Activated T-cell treated with anti-CD3 and anti-CD28 coated beads for 24 hours (primary cell): ENCODE measurements at places on chromosomes 5 and 9.

DNA sequence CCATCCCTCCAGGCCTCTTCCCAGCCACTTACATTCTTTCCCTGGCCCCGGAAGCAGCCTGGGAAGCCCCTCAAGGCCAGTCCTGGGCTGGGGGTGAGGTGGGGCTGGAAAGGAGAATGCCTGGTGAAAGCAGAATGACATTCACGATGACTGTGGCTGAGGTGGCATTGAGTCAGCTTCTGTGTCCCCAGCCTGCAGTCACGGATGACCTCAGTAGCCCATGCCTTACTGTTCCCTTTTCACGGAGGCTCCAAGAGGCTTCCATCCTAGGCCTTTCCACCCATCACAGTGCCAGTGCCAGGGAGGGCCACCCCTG, 2.7 kb downstream of the PRDM12 start:
- no peak for DNase-seq

- no peak for DNase-seq
These were observed 353 bp upstream of the TMED9 start for GRCh38 chr5:177591690-177592009.

GRCh38 chr9:111966861-111967291, 70.3 kb downstream of the UGCG start:
- DNase-seq, result no peak

GRCh38 chr9:6827439-6828145, 69.8 kb downstream of the KDM4C start:
- peak; percentile 20 for DNase-seq

DNA sequence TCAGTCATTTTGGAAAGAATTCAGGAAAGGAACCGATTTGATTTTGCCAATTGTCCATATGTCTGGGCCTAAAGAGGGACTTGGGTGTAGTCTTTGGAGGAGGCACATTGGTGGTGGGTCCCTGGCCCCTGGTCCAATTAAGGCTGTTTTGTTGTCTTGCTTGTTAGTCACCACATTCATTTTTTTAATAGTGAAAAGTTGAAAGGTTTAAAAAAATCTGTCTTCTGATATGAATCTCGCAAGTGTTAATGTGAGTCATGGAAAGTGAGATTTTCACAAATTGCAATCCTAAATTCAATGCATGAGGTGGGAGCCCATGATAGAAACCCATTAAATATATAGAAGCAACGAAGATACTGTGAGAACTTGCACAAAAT, 165.9 kb upstream of the OTULINL start:
- DNase-seq, result no peak

- no peak for DNase-seq
These were observed 54.0 kb upstream of the CNOT6 start for GRCh38 chr5:180439911-180440769.

DNA sequence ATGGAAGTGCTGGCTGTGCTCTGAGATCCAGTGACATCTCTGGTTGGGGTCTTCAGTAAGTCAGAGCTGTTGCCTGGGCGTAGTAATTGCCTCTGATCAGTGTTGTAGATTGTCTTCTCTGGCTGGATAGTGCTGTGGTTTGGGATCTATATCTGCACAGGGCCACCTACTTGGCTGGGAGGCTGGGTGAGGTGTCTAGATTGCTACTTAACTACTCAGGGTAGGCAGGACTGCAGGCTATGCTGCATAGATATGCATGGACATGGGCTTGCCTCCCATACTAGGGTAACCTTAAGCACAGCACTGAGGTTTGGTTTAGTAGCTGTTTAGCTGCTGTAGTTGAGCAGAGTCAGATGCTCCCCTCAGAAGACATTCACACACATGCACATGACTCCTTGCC, 181.0 kb downstream of the ADGRV1 start:
- DNase-seq, result no peak

- DNase-seq, result no peak
These were observed 54.0 kb downstream of the C5orf15 start for GRCh38 chr5:133914434-133914833.

DNA sequence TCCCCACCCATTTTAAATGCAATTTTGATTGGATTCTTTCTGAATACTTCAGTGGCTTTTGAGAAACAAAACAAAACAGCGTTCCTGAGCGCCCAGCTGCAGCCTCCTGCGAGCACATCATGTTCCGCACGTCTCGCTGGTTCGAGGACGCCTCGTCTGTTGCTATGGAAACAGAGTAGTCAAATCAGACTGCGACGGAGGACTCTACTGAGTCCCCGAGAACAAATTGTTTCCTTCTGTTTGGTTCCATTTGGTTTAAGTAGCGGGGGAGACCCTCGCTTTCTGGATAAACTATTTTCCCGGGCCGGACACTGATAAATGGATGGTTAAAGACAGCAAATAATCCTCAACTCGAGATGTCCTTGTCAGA, 69.0 kb downstream of the SLC28A3 start:
- DNase-seq, result peak; percentile 11

DNA sequence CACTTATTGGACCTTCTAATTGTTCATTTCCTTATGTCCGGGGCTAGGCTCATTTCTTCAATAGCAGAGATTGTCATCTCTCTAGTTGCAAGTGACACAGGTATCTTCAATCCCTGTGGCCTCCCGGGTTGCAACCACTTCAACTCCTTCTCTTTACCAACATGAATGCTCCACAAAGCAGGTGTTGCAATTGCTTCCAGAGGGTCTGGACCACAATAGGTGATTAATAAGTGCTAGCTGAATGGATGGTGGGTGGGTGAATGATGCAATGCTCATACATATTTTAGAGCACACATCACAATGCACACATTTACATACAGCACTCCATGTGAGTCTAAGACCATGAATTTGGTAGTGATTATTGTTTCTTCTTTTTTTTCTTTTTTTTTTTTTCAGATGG, 2.6 kb downstream of the CEMIP2 start:
- no peak for DNase-seq

- DNase-seq, result no peak
These were observed 984.5 kb upstream of the CDH18 start for GRCh38 chr5:20972419-20972925.

DNA sequence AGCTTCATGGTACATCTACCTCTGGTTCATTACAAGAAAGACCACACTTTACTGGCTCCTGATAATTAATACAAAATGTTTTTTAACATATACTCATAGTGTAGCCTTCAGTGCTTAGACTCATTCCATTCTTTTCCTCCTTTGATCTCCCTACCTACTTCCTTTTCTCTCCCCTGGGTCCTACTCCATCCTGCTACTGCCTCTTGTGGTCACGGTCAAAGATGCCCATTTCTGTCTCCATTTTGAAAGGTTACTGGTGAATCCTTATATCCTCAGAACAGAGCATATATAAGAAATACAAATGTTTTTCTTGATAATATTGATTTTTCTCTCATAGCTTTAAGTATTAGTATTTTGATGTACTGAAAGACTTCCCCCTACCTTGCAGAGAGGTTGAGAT, 375.9 kb downstream of the ARRDC3 start:
- DNase-seq, result no peak

- DNase-seq, result no peak
These were observed 454.1 kb downstream of the ARHGEF28 start for GRCh38 chr5:74079971-74080556.

DNA sequence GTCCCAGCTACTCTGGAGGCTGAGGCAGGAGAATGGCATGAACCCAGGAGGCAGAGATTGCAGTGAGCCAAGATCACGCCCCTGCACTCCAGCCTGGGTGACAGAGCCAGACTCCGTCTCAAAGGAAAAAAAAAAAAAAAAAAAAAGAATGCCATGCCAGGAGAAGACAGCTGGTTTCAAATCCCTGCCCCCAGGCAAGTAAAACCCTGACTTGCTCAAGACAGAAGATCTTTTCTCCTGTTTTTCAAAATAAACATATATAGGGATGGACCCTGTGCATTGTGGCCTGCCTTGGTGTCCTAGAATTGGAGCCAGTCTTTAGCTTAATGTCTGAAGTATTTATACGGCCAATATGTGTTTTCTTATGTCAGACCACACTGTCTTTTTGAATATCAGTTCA, 177.1 kb downstream of the NR3C1 start:
- DNase-seq, result no peak

- DNase-seq, result no peak
These were observed 424.7 kb upstream of the FAM174A start for GRCh38 chr5:100110497-100110896.

DNA sequence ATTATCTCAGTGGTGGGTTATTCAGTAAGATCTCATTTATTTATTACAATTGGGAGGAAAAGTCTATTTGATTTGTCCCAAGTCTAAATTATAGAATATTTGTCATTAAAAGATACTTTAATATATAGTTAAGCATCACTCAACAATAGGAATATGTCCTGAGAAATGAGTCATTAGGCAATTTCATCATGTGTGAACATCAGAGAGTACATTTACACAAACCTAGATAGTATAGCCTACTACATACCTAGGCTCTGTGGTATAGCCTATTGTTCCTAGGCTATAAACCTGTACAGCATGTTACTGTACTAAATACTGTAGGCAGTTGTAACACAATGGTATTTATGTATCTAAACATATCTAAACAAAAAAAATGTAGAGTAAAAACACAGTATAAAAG, 135.0 kb upstream of the RASA1 start:
- no peak for DNase-seq

DNA sequence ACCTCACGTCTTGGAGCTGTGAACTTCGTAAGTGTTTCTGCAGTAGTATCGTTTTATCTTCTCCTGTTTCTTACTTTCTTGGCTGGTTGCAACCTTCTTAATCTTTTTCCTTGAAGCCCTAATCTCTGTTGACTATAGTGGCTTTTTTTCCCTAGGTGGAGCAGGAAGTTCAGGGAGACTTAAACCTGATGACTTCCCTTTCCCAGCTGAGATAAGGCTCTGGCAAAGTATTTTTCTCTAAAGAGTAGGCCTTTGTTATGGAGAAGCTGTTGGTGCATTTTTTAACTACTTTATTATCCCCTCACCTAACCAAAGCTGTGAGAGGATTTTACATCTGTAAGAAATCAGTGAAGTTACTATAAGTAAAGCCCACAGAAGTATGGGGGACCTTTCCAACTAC, 723.1 kb upstream of the RIOK2 start:
- DNase-seq, result no peak

DNA sequence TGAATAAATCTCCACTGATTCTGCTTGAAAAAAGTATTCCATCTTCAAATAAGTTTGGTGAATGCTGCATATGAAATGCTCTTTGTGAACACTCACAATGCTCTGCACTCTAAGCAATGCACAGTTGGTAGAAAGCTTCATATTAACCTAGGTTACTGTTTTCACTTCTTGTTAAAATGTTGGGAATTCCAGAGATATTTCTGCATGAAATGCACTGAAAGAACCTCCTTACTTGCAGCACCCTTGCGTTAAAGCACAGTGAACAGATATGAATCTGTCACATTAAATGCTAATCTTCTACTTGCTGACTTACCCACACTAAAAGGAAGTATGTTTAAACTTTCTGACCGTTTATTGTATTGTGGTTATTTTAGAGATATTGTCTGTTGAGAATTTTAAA, 584.1 kb upstream of the NUDT12 start:
- no peak for DNase-seq

GRCh38 chr5:62306323-62306895, 403 bp downstream of the KIF2A start:
- DNase-seq, result no peak
